ENCODE measurements at places on chromosomes 11 and 22.

GRCh38 chr11:63767565-63768236, 874 bp downstream of the ZFTA start:
- peaks cover 14% of the 10 kb centered on the region for H3K27me3 ChIP-seq
- peak overlapping the region; percentile 97 for H3K4me3 ChIP-seq
- H3K27ac ChIP-seq: peak overlapping the region; percentile 92
- H3K36me3 ChIP-seq: peaks cover 4% of the 10 kb centered on the region

GRCh38 chr11:124123622-124124021, 8.4 kb downstream of the VWA5A start:
- no peak overlapping the region for H3K4me3 ChIP-seq
- no peak overlapping the region for H3K27ac ChIP-seq
- peaks cover 7% of the 10 kb centered on the region for H3K4me1 ChIP-seq
- no peaks in the 10 kb centered on the region for H3K27me3 ChIP-seq

- no peaks in the 10 kb centered on the region for H3K27me3 ChIP-seq
- no peak for DNase-seq
- peaks cover 8% of the 10 kb centered on the region for H3K36me3 ChIP-seq
- H3K4me3 ChIP-seq: no peak overlapping the region
These were observed 9.3 kb downstream of the TKFC start for GRCh38 chr11:61342207-61342803.

DNA sequence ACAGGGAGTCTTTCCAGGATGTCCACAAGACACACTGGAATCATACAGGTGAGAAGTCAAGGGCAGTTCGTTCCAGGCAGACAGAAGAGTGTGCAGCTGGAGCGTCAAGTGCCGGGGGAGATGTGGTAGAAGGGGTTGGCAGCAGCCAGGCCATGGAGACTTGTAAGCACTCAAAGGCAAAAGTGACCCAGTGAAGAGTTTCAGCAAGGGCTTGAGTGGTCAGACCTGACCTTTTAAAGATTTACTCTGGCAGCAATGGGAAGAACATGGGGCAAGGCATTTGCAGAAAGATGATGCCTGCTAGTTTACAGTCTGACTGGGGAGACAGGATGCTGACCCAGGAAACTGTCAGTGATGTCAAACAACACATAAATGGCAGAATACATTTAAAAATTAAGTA, 29.0 kb downstream of the P4HA3 start:
- H3K27me3 ChIP-seq: no peaks in the 10 kb centered on the region
- H3K27ac ChIP-seq: no peak overlapping the region
- H3K36me3 ChIP-seq: no peaks in the 10 kb centered on the region
- no peaks in the 10 kb centered on the region for H3K4me1 ChIP-seq
- no peak overlapping the region for H3K4me3 ChIP-seq

DNA sequence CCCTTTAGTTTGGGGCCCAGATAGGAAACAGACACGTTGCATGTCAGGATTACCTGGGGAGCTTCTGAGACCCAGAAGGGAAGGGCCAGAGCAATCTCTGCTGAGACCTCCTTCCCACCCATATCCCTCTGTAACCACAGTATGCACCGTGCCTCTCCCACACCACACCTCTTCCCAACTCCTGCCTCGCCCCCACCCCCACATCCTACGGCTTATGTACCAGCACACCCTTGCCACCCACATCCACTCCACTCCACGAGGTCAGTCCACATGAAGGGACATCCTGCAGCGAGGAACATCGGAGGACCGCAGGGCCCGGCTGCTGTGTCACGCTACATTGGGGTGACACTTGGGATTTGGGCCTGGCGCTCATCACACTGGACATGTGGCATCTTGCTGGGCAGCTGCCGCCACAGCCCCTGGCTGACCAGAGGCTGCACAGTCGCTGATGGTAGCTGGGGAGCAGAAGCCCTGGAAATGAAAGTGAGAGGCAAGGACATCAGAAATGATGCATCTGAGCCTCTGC, 118.3 kb upstream of the LMO1 start:
- no peaks in the 10 kb centered on the region for H3K4me1 ChIP-seq
- no peak overlapping the region for H3K4me3 ChIP-seq
- H3K27ac ChIP-seq: no peak overlapping the region
- DNase-seq: no peak
